ENCODE measurements at places on chromosomes 1 and 21. TPM values are rescaled to one million over a fixed set of nuclear protein-coding genes. Genes with fewer than 3 reads are reported as not detected.

The KRTAP19-1 gene
- not detected for total RNA-seq

The LRRC39 gene
- total RNA-seq, result 0.40 TPM

The PCBP3 gene
- total RNA-seq, result 0.39 TPM

The KCNA2 gene
- total RNA-seq, result not detected

The ARHGAP30 gene
- total RNA-seq, result not detected

Measured in endothelial cell of umbilical vein (primary cell).